ENCODE measurements at places on chromosomes 6 and 20.

DNA sequence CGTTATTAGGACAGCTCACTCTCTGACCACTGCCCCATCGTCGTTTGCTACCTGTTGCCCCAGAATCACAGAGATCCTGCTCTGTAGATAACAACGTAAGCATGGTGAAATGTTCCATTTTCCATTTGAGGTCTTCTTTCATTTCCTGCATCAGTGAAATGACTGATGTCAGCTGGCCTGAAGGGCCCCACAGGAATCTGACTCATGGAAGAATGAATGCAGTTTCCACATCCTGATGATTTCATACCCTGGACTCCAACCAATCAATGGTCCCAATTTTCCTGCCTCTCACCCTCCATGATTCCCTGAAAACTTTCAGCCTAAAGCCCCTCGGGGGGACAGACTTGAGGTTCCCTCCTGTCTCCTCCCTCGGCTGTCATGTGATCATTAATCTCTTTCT, 394.4 kb upstream of the CDH4 start:
- no peak for DNase-seq

DNA sequence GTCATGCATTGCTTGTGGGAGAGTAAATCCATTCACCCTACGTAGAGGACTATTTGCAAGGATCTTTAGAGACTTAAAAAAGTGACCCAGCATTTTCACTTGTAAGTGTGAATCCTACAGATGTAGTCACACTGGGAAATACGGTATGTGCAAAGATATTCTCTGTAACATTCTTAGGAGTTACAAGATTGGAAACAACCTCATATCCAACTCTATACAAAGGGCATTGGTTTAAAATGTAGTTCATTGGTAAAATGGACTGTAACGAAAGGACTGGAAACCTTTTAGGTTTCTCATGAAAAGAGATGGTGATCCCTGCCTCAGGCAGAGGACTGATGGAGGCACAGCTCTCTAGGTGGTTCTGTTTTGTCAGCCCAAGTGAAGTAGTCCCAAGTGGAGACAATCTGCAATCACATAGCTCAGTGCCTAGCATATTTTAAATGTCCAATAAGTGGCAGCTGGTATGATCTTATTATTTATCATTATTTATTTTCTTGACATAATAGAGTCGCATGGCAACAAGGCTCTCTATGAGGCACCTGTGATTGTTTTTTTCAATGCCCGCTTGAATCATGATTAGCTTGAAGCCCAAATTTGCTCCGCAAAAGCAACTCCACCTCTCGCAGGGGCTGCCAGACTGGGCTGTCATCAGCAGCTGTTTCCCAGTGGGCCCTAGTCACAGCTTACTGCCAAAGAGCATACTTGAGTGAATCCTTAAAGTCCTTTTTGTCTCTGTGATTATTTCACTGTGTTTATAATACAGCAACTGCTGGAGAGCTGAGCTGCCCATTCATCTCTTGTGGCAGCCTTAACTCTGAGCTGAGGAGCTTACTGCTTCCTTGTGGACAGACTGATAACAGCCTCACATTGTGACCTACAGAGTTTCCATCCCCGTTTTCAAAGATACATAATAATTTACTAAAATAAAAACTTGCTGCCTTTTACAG, 19.8 kb upstream of the ENPP1 start:
- no peak for DNase-seq

DNA sequence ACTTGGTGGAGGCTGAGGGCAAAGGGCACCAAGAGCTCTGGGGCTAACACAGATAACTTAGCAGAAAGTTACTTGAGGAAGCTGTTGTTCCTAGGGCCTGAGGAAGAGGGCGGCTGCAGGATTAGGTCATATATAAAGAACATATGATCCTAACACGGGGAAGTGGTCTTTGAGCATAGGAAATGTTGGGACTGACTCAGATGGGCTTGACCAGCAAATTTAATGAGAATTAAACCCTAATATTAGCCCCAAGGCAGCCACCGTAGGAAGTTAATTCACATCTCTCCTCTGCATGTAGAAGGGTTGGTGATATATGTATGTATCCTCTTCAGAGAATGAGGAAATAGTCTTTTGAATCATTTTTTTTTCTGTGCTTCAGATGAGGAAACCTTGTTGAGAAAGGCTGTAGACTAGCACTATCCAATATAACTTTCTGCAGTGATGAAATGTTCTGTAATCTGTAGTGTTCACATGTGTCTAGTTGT, 9.2 kb upstream of the ZBTB9 start:
- no peak for DNase-seq

DNA sequence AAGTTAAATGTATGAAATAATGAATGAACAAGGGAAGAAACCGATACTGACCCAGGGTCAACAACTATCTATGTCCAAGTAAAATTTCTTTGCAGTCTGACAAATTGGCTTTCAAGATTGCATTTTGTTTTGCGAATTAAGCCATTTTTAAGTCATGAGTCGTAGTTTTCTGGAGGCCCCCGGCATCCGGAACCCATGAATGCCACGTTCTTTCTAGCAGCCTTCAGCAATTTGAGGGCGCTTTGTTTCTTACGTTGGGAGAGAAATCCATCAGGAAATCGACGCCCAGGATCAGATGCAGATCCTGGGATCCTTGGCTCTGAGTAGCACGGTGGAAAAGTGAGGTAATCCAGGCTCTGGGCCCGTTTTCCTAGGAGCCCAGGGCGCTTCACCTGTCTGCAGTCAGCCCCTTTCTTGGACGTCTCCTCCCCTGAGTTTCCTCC, 309 bp upstream of the ABRACL start:
- DNase-seq: no peak

DNA sequence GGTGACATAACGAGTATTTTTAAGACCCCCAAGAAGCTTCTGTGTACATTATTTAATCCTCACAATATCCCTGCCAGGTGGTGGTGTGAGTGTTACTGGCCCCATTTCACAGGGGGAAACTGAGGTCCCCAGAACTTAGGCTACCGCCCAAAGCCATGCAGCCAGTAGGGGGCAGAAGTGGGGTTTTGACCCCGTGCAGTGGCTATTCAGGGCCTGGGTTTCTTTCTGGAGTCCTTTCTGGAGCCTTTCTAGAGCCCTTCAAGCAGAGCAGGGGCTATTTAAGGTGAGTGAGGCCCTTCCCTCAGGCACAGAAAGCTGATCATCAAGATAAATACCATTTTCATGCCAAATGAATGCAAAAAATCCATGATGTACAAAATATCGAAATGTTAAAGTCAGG, 59.0 kb downstream of the CTCFL start:
- no peak for DNase-seq

DNA sequence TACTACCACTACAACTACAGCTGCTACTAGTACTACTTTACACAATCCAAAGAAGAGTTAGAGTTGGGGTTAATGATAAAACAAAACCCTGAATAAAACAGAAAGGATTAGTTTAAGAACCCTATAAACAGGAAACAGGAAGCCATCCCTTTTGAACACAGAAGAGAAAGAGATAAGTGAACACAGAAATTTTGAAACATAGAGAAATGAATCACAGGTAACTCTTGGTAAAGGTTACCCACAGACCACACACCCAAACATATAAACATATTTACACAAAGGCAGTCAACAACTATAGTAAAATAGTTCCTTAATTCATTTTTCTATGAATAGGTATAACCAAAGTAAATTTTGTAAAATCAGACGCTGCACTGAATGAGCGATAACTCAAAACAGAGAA, 98.1 kb downstream of the RNGTT start:
- DNase-seq: no peak

DNA sequence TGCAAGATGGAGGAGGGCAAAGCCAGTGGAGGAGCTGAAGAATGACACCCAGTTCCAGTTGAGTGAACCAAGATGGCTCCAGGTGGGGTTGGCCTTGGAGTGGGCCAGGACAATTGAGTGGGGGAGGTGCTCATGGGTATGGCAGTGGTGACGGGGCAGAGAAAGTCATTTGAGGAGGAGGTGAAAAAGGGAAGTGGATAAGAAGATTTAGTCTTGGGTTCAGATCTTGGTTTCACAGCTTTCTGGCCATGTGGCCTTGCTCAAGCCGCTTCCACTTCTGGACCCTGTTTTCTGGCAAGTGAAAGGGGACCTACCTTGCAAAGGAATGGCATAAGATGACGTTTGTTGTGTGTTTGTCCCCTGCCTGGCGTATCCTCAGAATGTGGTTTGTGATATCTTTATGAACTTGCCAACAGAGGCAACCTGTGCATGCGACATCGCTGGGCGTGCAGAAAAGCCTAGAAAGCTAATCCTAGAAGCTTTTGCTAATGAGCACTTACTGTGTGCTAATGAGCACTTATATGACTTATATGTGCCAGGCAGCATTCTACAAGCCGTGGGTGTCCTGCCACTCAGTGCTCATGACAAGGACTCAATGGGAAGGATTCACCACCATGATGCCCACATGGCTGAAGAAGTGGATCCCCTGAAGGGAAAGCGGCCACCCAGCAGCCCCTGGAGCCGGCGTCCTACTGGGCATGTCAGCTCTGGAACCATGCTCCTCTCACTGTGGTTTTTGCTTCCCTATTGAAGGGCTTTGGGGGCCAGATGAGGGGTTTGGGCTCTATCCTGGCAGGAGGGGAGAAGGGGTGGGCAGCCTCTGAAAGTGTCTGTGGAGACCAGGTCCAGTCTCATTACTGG, 23.6 kb upstream of the STX16 start:
- DNase-seq: no peak

DNA sequence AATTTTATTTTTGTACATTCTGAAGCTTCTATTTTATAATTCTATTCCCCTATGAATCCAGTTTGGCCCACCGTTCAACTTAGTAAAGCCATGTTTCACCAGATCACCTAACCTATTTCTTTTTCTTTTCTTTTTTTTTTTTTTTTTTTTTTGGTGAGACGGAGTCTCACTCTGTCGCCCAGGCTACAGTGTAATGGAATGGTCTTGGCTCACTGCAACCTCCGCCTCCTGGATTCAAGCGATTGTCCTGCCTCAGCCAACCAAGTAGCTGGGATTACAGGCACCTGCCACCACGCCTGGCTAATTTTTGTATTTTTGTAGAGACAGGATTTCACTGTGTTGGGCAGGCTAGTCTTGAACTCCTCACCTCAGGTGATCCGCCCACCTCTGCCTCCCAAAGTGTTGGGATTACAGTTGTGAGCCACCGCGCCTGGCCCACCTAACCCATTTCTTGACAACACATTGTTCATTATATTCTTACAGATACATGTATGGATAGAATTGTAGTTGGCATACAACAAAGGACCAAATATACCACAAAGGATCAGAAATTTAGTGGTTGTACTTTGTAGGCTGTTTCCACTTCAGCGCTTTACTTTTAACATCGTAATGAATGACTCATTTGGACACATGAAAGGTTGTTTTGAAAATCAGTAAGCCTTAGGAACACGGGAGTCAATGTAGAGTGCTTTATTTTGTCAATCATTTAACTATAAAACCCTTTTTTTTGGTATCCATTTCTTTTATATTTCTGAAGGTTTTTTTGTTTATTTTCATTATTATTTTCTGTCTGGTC, 63.2 kb downstream of the GJA1 start:
- DNase-seq: no peak

DNA sequence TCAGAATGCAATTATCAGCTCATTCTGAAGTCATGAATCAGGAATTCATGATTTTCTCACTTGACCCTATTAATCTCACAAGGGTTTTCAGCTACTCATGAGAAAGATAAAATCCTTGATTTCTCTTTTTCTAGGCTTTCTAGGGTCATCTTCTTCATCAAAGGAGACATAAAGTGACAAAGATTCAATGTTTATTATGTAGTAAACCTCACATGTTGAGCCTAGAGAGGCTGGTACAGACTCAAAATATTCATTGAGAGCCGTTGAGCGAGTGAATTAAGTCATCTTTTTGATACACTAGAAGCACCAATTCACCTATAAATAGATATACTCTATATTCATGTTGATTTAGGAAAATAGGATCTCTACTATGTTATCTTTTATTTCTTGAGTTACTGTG, 104.8 kb upstream of the TRAF3IP2 start:
- no peak for DNase-seq

- no peak for DNase-seq
Measured at GRCh38 chr6:11356404-11357155, 124.1 kb upstream of the NEDD9 start.

DNA sequence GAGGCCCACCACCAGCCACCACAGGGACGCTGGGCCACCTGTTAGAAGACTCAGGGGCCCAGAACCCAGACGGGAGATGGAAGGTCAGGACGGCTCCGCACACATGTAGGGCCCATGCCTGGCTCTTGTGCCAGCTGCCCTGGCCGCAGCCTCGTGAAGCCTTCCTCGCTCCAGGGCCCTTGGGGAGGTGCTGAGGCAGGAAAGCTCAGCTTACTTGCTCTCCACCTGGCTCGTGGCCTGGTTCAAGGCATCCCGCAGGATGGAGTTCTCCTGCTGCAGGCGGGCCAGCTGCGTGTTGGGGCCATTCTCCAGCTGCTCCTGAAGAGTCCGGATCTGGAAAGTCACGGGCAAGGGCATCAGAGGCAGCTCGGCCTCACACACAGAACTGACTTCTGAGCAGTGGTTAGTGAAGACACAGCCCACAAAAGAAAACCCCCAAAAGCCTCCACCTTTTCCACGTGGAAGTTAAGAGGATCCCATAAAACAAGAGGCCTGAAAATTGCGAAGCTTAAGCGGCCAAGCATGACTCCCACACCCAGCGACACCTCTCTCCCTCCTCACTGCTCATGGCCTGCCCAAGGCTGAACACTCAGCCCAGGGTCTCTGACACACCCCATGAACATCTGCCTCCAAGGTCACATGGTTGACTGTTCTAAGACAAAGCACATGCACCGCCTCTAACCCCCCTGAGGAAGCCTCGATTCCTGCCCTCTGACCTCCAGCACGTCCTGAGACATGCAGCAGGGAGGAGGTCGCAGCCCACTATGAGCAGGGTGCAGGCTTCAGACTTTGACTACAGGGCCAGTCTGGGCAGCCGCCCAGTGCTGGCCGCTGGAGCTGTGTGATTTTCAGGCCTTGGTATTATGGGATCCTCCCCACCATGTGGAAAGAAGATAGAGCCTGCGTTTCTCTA, 46.5 kb downstream of the RRBP1 start:
- no peak for DNase-seq

GRCh38 chr20:3103369-3104032, 19.0 kb upstream of the AVP start:
- DNase-seq: no peak

DNA sequence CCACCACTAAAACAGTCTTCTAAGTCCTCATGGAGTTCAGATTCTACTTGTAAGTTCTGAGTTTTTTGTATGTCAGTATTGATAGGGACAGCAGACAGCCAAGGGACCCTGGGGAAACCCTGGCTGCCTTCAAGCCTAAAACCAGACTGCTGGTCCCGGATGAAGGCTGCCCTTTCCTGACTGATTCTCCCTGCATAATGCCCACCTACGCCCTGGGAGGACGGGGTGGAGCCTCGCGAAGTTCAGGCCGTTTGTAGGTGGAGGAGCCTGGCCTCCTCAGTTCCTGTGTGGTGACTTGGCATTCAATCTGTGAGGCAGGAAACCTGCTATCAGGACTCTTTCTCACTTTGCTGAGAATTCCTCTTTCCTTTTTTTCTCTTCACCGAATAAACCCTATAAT, 120.3 kb upstream of the LGSN start:
- DNase-seq: no peak

DNA sequence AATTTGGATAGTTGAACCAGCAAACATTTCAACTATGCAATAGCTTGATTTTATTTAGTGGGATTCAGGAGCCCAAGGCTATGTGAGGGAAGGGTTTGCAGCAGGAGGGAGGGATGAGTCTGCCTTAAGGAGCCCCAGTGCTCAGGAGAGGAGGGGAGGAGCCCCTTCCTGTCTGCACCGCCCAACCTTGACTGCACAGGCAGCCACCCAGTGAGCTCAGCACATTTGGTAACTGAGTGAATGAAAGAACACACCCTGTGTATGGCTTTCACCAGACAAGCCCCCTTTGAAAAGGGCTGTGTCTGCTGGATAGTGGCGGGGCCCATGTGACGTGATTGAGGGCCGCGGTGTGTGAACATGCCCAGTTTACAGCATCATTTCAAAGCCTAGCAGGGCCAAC, 17.0 kb downstream of the DACT2 start:
- no peak for DNase-seq

- DNase-seq: no peak
Measured at GRCh38 chr20:10637563-10637962, 36.2 kb downstream of the JAG1 start.

Measured in caudate nucleus (tissue), 63 donors.